NCI-H2081 treated with DMSO at 0.1 percent for 48 hours (cell line): ENCODE measurements at places on chromosomes 3 and 15.

- DNase-seq: no peak
Measured at GRCh38 chr3:131326307-131326706, 55.3 kb upstream of the NUDT16 start.

- DNase-seq: no peak
Measured at GRCh38 chr3:66053550-66054094, 14.9 kb upstream of the MAGI1 start.

DNA sequence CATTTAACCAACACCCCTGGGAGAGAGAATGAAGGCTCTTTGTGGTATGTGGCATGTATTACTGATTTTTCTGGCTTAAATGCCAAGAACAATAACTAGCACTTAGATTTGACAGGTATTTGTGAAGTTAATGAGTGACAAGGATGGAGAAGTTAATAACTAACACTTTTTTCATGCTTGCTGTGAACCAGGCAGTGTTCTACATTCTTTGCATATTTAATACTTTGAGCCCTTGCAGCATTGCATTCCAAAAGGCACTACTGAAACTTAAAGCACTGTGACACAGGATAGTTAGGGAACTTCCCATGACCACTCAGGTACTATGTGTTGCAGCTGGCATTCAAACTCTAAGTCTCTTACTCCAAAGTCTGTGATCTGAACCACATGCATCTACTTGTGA is 650.6 kb downstream of the ZPLD1 start:
- DNase-seq: no peak

DNA sequence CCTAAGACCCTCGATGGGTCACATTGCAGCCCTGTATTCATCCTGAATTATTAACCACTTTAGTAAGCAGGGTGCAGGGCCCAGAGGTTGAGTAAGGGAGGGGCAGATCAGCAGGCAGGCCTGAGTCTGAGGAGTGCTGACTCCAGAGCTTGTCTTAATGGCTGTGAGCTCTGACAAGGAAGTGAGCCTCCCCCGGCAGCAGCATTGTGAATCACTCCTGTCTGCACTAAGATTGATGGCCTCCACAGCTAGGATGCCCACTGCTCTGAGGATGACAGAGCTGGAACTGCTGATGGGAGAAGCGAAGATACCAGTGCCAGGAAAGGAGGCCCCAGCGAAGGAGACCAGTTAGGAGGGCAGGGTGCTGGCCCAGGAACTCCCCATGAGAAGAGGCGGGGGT is 46.5 kb upstream of the CCDC174 start:
- no peak for DNase-seq

GRCh38 chr15:26759986-26760385 is 12.9 kb downstream of the GABRB3 start:
- no peak for DNase-seq

DNA sequence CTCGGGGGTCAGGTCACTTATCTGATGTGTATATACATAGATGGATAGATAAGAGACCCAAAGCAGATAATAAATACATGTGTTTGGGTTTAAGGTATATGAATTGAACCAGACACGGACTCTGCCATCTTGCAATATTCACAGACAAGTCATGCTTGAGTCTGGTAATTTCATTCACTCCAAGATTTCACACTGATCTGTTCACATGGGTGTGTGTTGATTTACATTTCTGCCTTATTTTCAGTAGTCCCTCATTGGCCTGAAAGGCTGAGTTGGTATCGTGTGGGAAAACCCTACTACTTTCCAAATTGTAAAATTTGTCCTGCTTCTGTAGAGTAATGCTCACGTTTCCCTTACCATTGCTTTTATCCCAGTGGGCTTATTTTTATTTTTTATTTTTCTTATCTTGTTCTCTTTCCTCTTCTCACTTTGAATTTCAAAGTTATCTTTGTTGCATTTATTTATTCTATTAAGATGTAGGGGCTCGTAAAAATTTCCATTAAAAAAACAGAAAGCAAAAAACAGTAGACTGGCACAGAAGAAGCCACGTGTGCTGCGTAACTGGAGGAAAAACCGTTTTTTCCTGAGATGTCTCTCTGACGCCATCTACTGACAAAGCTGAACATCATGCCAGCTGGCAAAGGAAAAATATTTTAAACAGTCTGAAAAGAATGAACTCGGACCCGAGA is 10.8 kb upstream of the MFSD1 start:
- DNase-seq: peak; percentile 57

GRCh38 chr3:138465451-138465850 is 31.0 kb downstream of the ESYT3 start:
- DNase-seq: no peak

GRCh38 chr3:42725454-42725853 is 22.9 kb upstream of the HHATL start:
- DNase-seq: no peak

DNA sequence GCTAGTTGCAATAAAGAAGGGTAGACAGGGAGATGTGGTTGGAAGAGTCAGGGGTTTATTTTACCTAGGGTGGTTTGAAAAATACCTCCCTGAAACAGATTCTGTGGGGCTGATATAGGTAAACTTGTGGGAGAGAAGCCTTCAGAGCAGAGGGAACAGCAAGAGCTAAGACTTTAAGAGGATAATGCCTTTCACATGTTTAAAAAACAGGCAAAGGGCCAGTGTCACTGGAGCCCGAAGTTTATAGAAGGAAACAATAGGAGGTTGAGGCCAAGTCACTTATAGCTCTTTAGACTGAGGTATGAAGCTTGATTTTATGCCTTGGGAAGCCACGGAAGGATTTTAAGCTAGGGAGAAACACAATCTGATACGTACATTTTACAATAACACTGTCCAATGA is 448.7 kb downstream of the TAFA4 start:
- DNase-seq: no peak

DNA sequence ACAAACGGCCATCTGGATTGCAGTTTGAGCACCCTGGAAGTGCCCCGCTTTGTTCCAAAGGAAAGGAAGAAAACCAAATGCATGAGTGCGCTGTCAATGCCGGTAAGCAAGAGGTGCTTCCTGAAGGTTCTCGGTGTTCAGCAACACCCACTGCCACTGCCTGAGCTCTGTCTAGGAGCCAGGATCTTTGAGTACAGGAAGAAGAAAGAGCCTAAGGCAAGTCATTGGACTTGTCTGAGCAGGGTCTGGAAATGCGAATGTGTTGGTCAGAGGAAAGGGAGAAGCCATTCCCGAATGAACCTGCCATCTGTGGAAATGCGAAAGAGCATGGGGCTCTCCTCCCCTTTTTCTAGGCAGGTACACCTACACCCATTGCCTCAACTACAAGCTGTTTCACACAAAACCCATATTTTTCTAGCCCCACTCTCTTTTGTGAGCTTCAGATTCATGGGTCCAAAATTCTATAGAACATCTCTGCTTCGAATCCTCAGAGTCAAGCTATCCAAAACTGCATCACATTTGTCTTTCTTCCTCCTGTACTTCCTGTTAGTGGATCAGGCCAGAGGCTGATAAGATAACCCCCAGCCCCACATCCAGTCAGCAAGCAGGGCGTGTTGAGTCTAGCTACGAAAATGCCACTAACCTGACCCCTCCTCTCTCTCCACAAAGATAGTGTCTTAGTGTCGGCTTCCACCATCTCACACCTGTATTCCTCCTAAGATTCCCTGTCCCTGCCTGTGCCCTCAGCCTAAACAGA is 55.6 kb upstream of the C15orf61 start:
- no peak for DNase-seq

GRCh38 chr3:123423031-123423430 is 25.9 kb downstream of the ADCY5 start:
- no peak for DNase-seq

DNA sequence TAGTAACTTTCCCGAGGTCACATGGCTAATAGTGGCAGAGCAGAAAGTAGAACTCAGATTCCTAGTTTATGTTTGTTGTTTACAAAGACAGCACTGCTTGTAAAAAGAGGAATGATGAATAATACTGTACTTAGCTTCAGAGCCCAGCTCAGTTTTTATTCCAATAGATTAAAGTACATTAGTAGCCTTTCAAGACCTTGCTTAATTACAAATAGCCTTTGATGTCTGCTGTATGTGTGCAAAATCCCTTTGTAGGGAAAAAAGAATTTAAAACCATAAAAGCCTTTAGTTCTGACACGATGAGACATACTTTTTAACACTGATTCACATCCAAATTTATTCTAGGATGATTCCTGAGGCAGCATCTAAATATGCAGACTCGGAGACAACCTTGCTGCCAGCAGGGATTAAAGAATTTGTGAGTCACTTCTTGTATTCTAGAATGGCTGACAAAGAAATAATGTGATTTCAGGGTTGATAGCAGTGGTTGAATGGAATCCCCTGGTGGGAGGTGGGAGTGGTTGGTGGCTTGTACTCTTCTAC is 324.2 kb upstream of the TGFBR2 start:
- DNase-seq: no peak

- no peak for DNase-seq
Measured at GRCh38 chr3:125072749-125073389, 17.1 kb upstream of the HEG1 start.
